Anterior cingulate cortex (tissue), 58 donors: ENCODE measurements at places on chromosomes 1 and 21.

GRCh38 chr1:150820730-150821512, 12.9 kb upstream of the CTSK start:
- no peak for DNase-seq

DNA sequence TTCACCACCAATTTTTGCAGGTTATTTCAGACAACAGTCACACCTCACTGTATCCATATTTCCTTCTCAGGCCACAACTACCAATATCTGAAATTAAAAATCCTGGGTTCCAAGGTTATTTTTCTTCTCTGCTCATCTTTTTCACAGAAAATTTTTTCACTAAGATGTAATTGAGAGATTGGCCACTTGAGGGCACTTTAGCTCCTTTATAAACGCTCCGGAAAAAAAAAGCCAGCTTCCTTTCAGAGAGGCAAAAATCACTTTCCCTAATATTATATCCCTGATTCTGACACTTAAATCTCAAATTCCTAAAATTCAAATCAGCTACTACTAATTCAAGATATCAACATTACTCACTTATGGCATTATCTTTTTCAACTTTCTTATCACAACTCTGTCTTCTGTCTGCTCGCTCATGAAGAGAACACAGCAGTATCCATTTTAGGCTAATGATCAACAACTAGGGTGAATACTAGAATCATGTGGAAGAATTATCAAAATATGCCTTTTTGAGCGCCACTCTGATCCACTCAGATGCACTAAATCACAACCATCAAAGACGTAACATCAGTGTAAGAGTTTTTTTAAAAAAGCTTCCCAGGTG, 101.4 kb upstream of the RGS1 start:
- DNase-seq = no peak

GRCh38 chr1:155077346-155077745, 1.3 kb upstream of the EFNA3 start:
- DNase-seq = no peak

DNA sequence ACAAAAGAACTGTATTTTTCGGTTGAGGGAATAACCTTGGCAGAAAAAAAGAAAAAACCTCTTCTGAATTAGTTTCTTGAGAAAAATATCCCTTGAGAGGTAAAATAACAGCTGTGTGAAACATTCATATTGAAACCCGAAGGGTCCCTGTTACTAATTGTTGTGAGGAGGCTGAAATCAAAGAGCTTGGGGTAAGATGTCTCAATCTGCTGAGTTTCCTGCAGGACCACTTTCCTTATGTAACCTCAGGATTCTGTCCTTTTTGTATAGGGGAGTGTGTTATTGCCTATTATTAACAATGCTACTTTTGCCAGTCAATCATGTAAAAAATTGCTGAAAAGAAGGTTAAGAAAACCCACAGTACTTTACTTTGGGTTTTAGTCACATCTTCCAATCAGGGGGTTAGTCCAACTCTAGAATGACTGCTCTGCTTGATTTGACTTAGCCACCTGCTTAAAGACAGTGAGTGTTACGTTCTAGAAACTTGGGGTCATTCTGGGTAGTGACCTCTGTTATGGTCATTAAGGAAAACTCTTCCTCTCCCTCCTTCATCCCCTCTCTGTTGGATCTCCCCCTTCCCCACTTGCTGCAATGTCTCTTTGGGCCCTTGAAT, 138.8 kb downstream of the GIPC2 start:
- no peak for DNase-seq

GRCh38 chr1:97938285-97938642, 17.4 kb upstream of the DPYD start:
- no peak for DNase-seq
